GM20000 (cell line): ENCODE measurements at places on chromosomes 3 and 15.

DNA sequence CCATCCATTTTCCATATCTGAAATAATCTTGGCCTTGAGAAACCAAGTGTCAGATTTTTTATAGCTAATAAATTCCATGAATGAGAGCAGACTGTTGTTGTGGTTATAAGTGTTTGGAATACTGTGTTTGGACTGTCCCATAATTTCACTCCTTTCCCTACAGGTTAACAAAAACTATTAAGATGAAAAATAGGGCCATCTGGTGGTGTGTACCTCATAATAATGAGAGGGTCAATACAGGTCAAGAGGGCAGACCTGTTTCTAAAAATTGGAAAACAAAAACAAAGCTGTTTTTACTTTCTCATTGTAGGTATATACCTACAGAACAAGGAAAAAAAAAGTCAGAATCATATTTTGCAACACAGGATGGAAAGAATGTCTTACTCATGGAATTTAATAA lies 553.8 kb upstream of the SGO1 start:
- no peak for DNase-seq

- DNase-seq: no peak
Observed at GRCh38 chr15:80154336-80154735, 1.5 kb downstream of the FAH start.

DNA sequence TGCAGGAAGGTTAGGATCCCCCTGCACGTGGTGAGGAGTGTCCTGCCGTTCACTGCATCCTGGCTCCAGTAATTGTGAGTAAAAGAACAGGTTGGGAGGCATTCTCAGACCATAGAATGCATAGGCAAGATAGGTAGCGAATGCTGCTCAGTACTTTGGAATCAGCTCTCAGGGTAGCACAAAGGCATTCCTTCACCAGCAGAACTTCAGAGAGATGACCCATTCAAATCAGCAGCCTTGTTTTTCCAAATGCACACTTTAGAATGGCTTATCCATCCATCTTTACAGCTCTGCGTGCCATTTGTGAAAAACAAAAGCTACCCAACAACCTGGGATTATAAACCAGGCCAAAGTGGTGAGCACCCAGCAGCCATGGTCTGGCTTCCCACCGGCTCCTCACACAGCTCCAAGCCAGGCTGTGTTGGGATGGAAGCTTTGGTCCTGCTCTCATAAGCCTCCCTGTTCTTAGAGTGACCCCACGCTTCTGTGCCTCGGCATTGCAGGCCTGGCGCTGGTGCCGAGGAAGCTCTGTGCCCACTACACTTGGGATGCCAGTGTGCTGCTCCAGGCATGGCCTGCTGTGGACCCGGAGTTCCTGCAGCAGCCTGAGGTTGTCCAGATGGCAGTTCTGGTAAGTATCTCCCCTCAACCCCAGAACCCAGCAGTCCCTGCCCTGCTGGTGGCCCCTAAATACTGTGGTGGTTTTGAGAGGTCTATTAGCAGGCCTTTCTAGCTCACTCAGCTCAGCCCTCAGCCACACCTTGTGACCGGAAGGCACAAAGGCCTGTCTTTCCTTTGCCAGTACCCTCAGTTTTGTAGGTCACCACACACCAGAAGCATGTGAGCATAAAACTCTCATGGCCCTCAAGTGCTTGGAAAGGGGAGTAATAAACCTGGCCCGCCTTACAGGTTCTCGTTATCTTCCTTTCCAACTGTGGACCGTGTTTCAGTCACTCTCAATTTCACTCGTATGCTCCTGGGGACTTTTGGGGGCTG lies 52.9 kb upstream of the LIMD1 start:
- DNase-seq: no peak

GRCh38 chr15:47764666-47765065 lies 47.4 kb downstream of the SEMA6D start:
- DNase-seq: no peak

DNA sequence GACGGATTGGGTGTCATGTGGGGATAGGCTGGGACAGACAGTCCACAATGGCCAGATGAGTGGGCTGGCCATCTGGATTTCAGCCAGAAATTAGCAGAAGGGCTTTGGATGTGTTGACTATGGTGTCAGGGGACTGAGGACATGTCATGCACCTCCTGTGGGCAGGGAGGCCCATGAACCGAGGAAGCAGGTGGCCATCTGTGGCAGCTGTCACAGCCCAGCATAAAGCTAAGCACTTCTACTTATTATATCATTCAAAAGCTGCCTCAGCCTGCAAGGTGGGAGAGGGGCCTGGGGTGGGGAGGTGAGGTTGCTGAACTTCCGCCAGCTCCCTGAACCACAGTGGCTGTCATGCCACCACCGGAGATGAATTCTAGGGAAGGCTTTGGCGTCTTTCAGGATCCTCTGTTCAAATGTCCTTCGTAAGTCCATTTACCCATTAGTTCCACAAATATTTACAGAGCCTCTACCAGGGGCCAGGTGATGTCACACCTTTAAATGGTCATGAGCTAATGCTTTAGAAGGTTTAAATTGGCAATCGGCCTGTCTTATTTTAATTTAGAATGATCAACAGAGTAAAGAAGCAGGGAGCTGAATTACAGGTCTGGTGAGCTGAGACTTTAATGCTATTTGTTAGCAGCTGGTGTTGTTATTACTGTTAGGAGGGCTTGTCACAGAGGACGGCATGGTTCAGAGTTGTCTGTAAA lies 23.6 kb upstream of the CAV3 start:
- peak; percentile 0 for DNase-seq

DNA sequence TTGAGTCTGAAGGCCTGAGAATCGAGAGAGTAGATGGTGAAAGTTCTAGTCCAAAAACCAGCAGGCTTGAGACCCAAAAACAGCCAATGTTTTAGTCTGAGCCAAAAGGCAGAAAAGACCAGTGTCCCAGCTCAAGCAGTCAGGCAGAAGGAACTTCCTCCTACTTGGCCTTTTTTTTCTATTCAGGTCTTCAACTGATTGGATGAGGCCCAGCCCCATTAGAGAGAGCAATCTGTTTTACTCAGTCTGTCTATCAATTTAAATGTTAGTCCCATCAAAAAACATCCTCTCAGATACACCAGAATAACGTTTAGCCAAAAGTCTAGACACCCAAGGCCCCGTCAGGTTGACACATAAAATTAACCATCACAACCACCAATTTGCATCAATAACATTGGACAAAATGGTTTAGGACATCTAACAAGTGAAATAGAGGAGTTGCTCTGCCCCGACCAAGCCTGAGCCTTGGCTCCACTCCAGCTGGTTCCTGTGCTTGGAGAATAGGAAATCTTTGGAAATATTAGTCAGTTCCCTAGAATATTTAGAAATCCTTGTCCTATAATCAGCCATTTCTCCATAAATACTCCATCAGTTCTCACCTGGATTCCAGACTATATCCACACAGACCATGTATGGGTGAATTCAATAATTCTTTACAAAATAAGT lies 51.4 kb upstream of the LIPC start:
- no peak for DNase-seq

GRCh38 chr3:24222165-24222805 lies 272.4 kb downstream of the THRB start:
- no peak for DNase-seq

DNA sequence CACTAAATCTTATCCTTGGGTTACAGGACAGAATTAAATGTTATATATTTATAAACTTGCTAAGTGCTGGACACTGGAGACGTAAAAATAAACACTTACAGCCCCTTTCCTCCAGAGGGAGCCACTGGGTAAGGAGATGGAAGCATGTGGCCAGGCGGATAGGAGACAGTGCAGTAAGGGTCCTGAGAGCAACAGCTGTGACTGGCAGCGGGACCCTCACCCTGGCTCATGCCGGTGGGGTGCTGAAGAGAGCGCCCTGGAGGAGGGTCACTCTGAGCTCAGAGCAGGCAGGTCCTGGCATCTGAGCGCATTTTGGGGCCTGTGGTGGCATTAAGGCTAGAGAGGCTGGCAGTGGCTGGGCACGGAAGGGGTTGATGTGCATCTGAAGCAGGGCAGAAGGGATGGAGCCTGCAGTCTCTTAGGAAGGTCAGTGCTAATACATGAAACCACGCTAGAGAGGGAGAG lies 16.0 kb downstream of the SEC61A1 start:
- DNase-seq: peak; percentile 51

DNA sequence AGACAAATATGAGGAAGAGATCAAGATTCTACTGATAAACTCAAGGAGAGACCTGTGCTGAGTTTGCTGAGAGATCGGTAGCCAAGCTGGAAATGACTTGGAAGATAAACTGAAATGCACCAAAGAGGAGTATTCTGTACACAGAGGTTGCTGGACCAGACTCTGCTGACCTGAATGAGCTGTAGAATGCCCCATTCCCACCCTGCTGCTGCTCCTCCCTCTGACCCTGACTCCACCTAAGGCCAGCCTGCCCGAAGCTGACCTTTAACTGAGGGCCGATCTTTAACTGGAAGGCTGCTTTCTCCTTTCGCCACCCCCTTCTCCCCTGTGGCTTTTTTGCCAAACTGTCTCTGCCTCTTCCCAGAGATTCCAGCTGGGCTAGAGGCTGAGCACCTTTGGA lies 34.6 kb downstream of the CDIN1 start:
- no peak for DNase-seq

GRCh38 chr3:118936811-118937210 lies 97.8 kb downstream of the IGSF11 start:
- DNase-seq: no peak

DNA sequence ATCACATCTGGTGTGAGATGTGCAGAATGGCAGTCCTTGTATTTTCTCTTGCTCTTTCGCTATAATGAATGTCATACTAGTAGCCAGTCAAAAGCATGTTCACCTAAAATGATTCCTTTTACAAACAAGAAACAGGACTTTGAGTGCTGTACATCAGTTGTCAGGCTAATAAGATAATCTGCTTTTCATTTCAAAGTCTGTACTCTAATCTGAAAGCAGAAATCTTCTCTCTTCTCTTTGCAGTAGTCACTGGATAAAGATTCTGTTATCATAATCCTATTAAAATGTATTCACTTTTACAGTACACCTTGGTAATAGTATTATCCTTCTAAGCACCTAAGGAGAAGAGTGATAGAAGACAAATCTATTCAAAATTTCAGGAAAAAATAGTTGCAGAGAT lies 300.1 kb downstream of the MFSD1 start:
- no peak for DNase-seq

GRCh38 chr15:25790000-25790660 lies 73.0 kb downstream of the ATP10A start:
- no peak for DNase-seq

DNA sequence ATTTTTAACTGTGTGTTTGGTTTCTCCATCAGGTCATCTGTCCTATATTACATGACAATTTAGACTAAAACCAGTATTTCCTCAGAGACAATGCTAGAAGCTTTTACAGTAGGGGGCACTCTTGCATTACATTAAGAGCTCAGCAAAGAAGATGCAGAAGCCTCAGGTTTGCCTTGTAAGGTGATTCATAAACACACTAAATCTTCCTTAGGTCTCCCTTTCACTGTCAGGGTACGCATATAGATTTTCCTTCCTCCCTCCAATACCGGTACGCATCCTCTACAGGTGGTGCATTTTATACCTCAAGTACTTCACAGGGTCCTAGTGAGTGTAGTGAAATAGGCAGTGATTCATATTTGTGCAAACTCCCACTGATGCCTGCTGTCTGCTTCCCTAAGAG lies 46.5 kb downstream of the CD86 start:
- DNase-seq: peak; percentile 40
